ENCODE measurements at places on chromosomes 2 and 18.

DNA sequence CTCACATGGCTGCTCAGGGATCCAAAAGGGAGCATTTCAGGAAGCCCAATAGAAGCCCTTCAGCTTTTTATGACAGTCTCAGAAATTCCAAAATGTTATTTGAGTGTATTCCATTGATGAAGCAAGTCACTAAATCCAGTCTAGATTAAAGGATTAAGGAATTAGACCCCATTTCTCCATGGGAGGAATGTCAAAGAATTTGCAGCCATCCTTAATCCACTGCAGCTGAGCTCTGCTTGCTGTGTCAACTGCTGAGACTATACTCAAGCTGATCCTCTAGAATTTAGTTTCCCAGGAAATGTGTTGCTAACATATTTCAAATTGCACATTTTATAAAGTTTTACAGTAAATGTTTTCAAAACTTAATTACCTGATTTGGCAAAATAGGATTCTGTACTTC lies 28.4 kb upstream of the C2orf69 start:
- no peak for DNase-seq

GRCh38 chr2:128734521-128735295 lies 416.0 kb upstream of the HS6ST1 start:
- no peak for DNase-seq

GRCh38 chr18:36348971-36349417 lies 51.5 kb downstream of the FHOD3 start:
- no peak for DNase-seq

DNA sequence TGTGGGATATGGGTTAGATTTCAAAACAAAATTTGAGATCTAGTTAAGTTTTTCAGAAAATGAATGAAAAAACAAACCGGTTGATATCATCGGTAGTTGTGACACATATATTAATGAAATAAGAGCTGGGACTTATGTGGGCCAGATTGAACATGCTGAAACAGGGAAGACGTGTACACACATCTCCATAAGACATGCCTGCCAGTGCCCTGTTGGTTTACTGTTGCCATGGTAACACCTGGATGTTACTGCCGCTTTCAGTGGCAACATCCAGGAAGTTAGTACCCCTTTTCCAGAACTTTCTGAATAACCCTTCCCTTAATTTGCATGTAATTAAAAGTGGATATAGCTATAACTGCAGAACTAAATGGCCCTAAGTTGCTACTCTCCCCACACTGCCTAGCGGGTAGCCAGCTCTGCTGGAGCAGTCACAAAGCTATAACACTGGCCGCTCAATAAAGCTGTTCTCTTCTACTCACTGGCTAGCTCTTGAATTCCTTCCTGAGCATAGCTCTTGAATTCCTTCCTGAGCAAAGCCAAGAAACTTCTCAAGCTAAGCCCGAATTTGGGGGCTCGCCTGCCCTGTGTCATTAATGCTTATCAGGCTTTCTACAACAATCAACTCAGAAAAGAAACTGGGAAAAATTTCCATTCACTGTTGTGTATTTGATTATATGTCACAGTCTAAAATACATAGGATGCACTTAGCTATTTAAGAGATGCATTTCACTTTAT lies 776.3 kb upstream of the CDH7 start:
- DNase-seq, result no peak

GRCh38 chr2:45945302-45945717 lies 293.8 kb downstream of the PRKCE start:
- DNase-seq, result no peak

DNA sequence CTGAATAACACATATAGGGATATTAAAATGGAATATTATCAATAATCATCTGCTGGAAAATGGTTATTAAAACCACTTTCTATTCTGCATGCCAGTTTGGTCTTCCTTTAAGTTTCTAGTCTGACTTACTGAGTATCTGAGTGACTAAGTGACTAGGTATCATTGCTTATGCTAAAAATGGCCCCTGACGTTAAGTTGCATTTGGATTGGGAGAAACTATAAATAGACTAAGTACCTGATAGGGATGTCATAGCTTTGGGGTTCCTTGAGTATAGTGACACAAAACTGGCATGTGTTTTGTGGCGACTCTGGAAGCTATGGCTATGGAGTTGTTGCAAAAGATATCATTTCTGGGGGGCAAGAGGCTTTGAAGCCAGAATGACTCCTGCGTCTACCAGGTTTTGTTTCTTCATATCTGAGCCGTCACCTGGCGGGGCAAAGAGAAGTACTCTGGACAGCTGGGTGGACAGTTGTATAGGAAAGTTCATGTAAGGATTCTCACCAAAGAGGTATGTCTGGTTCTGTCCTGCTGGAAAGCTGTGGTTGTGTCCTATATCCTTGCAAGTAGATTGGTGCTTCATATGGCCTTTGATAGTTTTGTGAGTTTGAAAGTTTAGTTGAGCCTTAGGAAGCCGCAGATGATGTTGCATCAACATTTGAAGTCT lies 17.9 kb downstream of the ITGAV start:
- no peak for DNase-seq

GRCh38 chr2:175136334-175137215 lies 31.4 kb downstream of the ATF2 start:
- no peak for DNase-seq

All from anterior cingulate cortex (tissue), 58 donors.